ENCODE measurements at places on chromosomes 3 and 15.

DNA sequence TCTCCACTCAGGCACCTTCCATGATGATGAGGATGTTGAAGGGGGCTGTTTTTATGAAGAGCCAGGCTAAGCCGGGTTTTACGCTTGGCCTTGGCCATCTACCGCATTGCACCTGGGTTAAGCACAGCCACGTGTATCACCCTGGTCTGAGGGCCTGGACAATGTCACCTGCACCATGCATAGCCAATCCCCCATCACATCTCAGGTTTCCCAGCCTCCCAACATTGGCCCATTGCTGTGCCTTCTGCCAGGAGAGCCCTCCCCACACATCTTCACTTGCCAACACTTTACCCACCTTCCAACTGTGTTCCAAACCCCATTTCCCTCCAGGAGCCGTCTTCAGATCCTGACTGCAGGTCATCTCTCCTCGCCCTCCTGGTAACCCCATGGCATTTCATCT is 135.3 kb upstream of the ABHD17C start:
- no peak for DNase-seq

GRCh38 chr3:144028798-144029411 is 57.3 kb downstream of the DIPK2A start:
- DNase-seq, result no peak

GRCh38 chr3:77667901-77668300 is 628.0 kb downstream of the ROBO2 start:
- no peak for DNase-seq

- no peak for DNase-seq
These were observed 166.2 kb downstream of the LRTM1 start for GRCh38 chr3:54761637-54762036.
